Cortex of kidney (tissue), 1 donor: ENCODE measurements at places on chromosomes 2 and 18.

DNA sequence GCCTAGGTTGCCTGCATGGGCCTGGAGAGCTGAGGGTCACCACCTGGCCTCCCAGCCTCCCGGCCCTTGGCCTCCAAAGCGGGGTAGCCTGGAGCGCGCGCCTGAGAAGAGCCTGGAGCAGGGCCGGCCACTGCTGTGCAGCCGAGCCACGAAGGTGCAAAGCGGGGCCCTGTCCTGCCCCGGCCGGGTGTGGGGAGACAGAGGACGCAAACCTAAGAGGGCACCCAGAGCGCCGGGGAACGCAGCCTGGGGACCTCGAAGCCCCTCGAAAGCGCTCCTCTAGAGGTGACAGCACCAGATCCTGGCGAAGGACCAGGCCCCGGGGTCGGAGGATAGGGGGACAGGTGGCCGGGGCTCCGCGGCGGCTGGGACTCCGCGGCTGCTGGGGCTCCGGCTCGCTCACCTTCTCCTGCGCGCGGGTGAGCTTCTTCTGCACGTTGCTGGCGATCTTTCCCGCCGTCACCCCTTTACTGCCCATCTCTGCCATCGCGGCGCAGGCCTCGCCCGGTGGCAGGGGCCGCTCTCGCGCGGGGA lies 430 bp downstream of the BIN1 start:
- DNase-seq: no peak

DNA sequence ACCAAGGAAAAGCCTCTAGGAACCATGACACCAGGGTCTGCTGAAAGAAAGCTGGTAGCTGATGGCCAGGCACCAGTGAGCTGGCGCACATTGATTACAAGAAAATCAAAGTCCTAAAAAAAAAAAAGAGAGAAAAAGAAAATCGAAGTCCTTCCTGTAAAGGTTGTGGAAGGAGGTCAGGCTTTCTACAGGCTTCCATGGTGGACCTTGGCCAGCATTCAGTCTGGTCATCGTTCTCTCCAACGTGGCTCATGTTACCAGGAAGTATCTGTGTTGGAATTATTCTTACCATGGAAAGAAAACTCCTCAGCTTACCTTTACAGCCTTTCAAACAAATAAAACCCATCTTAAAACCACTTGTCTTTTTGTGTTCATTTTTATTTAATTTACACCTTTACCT lies 65.6 kb downstream of the CYB5A start:
- no peak for DNase-seq

GRCh38 chr2:43312755-43313641 lies 86.6 kb upstream of the ZFP36L2 start:
- DNase-seq: no peak

DNA sequence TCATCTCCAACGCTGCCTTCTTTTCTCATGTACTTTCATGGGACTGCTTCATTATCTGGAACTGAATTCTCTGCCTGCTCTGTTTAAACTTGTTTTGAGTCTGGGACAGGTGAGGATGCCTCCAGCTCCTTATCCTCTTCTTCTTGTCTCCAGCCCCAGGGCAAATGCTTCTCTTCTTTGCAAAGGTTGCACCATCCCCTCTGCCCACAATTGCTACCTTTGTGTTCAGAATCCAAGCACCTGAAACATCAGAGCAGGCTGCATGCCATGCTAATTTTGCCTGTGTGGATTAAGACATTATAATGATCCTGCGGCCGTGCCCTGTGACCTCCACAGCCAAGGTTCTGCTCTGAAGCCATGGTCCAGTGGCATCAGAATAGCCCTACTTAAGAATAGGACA lies 309.5 kb downstream of the EPHA4 start:
- DNase-seq: no peak

DNA sequence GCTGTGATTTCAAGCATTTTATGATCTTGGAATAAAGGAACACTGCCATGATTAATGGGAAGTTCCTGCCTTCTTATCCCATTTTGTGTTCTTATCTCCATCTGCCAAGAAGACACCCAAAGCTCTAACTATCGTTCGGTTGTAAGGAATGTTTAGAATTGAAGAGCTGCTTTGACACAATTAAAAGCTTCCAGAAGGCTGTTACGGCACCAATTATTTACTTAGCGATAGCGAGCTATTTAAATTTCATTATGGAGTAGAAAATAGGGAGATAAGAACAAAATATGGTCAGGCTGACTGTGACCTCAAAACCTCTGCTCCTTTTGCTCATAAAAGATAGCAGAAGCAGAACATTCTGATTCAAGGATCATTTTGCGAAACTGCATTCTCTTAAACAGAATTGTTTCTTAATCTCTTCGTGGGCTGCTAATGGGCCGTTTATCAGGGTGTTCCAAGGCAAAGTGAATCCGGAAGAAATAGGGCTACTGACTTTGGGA lies 101.6 kb downstream of the SLC4A3 start:
- DNase-seq: no peak

DNA sequence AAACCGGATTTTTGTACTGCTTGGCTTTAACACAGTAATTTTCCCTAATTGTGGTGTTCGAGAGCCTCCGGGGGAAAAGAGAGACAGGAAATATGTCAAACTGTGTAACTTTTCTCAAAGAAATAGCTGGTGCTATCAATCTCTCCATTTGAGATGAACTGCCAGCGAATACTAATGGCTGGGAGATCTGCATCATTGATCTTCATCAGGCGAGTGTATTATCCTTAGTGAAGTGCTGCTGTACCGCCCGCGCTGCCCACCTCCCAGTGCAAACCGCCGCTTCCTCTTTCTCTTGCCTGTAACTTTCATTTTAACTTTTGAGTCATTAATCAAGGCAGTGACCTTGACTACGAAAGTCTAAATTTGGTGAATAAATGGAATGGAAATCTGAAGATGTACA lies 246.1 kb upstream of the ST6GAL2 start:
- DNase-seq: no peak

- DNase-seq: no peak
Measured at GRCh38 chr2:240909216-240909974, 3.3 kb downstream of the CROCC2 start.
